ENCODE measurements at places on chromosomes 2 and 18.

DNA sequence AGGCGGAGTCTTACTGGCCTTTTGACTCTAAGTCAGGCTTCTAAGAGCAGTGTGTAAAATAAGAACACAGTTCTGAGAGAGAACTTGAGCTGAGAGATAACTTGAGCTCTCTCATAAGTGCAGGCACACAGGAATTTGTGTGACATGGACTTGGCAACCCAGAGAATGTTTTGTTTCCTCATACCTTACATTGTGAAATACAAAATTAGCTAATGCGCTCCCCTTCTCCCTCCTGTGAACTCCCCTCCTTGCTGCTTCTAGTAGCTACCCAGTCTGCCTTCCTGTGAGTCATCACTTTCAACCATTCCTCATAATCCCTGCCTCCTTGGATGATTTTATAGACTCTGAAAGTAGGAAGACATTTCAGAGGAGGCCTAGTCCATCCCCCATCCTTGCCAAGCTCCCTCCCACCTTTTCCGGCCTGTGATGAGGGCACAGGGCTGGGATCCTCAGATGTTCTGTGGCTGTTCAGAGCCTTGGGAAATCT, 22.6 kb downstream of the FER1L5 start:
- DNase-seq = no peak

DNA sequence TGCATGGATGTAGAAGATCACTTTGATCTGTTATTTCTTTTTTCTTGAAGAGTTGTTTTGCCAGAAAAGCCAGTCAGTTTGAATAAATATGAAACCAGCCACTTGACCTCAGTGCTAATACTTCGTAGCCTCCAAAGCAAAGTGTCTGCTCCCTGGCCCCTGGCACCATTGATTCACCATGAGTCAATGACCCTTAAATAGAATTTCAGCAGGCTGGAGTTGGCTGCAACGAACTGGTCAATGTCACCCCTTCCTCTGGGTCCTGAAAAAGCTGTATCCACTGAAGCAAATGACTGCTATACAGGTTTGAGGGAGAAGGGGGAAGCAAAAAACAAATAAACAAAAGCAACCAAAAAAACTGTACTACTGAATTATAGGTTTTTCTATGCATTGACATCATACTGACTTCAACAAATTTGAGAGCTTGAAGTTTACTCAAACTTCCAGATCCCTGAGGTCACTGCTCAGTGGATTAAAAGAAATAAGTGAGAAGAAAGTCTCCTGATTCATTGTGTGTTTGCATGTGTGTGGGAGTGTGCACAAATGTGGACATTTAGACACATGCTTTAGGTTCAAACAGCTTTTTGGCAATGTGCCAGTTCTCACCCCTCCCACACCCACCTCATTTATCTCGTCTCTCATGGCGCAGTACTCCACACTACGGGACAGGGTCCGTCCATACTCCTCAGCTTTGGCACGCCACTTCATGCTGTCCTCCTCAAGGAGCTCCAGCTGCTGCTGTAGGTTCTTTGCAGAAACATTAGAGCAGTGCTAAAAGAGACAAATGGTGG, 58.1 kb upstream of the TTN start:
- DNase-seq = no peak

- DNase-seq = no peak
These were observed 1483.4 kb upstream of the ZEB2 start for GRCh38 chr2:146003337-146003736.

GRCh38 chr2:238881353-238882081, 33.6 kb downstream of the TWIST2 start:
- no peak for DNase-seq

GRCh38 chr2:77363277-77363676, 158.9 kb downstream of the LRRTM4 start:
- no peak for DNase-seq
